ENCODE measurements at places on chromosomes 11 and 22. TPM values are rescaled to one million over a fixed set of nuclear protein-coding genes. Genes with fewer than 3 reads are reported as not detected.
A peak's percentile ranks its signal among the peaks of the same experiment; 100 is the strongest.

GNG3 gene
- 266 TPM for total RNA-seq

DNA sequence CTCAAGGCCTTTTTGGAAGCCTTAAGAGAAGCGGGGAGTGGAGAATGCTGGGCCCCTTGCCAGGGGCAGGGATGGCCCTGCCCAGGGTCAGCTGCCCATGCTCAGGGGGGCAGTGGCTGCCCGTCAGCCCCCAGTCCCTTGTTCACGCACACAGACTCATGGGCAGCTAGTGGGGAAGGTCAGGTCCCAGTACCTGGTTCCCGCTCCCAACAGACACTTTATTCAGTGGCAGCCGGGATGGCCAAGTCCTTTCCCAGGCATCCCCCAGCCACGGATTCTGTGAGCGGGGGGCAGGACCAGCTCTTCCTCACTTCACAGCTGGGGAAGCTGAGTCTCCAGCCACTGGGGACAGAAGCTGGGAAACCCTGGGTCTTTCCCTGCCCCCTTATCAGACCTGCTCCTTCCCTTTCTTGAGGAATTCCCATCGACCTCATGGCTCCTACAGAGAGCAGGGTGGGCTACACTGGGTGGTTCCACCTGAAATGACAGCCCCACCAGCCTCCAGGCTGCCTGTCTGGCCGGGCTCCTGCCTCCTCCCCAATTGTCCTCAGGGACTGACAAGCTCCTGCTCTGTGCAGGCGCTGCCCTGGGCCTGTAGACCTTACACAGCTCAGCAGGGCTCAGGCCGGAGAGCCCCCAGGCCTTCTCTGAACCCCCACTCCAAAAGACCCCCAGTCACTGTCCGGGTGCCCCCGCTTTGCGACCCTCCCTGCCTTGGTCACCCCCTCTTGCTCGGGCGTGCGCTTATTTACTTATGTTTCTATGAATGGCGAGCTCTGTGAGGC lies 61.0 kb upstream of the FGF3 start:
- peaks cover 6% of the 10 kb centered on the region for H3K36me3 ChIP-seq
- no peak overlapping the region for H3K4me3 ChIP-seq
- peak; percentile 8 for DNase-seq
- no peak overlapping the region for H3K27ac ChIP-seq
- peaks cover 4% of the 10 kb centered on the region for H3K27me3 ChIP-seq

DNA sequence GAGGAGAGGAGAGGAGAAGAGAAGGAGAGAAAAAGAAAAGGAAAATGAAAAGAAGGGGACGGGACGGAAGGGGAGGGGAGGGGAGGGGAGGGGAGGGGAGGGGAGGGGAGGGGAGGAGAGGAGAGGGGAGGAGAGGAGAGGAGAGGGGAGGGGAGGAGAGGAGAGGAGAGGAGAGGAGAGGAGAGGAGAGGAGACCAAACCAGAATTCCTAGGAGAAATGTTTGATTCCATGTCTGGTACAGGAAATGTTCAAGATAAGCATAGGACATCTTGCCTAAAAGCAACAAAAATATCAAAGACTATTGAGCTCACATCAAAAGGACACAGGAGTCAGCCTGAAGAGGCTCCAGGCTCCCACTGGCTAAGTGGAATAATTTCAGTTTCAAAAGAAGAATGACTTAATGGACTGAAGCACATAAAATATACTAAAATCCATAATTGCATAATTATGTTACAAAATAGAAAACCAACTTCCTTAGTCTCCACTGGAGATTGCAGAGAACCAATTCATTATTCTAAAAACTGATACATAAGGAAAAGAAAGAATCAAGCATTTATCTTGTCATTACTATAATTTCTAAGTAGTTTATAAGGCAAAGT lies 101.1 kb upstream of the APOA1 start:
- H3K36me3 ChIP-seq = no peaks in the 10 kb centered on the region
- no peaks in the 10 kb centered on the region for H3K27me3 ChIP-seq
- H3K27ac ChIP-seq = no peak overlapping the region
- no peak for DNase-seq
- H3K4me1 ChIP-seq = peaks cover 3% of the 10 kb centered on the region

GRCh38 chr11:9780929-9781328 lies 117.1 kb downstream of the SWAP70 start:
- no peaks in the 10 kb centered on the region for H3K36me3 ChIP-seq
- H3K27me3 ChIP-seq = peaks cover 2% of the 10 kb centered on the region
- H3K4me1 ChIP-seq = no peaks in the 10 kb centered on the region
- no peak overlapping the region for H3K4me3 ChIP-seq
- H3K27ac ChIP-seq = no peak overlapping the region

DNA sequence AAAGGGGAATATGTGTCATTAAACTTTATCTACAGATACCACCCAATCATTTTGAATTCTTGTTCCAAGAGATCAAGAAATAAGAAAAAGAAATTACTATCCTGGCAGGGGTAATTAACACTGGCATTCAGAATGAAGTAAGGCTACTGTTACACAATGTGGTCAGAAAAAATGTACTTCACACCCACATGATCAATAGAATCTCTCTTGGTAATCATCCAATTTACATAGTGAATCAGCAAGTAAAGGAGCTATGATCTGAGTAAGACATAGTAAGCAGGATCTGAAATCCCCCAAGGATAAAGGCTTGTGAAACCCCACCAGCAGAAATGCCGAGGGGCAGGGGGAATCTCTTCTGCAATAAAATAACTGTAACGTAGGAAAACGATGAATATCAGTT lies 466.5 kb downstream of the FAM181B start:
- H3K36me3 ChIP-seq = no peaks in the 10 kb centered on the region
- no peaks in the 10 kb centered on the region for H3K27me3 ChIP-seq
- peaks cover 6% of the 10 kb centered on the region for H3K4me1 ChIP-seq
- no peak overlapping the region for H3K4me3 ChIP-seq

MYOD1 gene
- total RNA-seq = not detected

DNA sequence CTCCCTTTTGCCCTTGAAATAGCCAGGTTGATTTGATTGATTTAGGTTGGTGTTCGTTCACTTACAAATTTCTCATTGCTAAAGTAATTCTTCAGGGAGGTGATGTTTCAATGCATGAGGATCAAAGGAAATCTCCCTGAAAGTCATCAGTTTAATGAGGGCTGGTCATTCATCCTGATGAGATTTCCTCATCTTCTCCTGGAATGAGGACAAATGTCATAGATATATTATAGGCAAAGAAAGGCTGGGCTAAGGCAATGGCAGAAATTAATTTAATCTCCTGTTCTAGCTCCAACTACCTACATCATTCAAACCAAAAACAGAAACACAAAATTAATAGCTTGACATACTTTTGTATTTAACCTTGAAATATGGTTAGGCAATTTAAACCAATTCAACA lies 1052.1 kb downstream of the LRRC4C start:
- H3K36me3 ChIP-seq = no peaks in the 10 kb centered on the region
- DNase-seq = no peak
- no peaks in the 10 kb centered on the region for H3K27me3 ChIP-seq

- peaks cover 4% of the 10 kb centered on the region for H3K36me3 ChIP-seq
- H3K4me1 ChIP-seq = peaks cover 5% of the 10 kb centered on the region
- H3K27ac ChIP-seq = no peak overlapping the region
- peaks cover 5% of the 10 kb centered on the region for H3K27me3 ChIP-seq
- no peak for DNase-seq
Measured at GRCh38 chr11:35751664-35752061, 89.1 kb downstream of the TRIM44 start.

- H3K27ac ChIP-seq = no peak overlapping the region
- no peak overlapping the region for H3K4me3 ChIP-seq
- H3K27me3 ChIP-seq = peaks cover 2% of the 10 kb centered on the region
- H3K4me1 ChIP-seq = no peaks in the 10 kb centered on the region
- no peak for DNase-seq
- H3K36me3 ChIP-seq = peaks cover 4% of the 10 kb centered on the region
Measured at GRCh38 chr11:16817351-16817750, 78.9 kb downstream of the C11orf58 start.

- H3K36me3 ChIP-seq = peaks cover 5% of the 10 kb centered on the region
- H3K4me1 ChIP-seq = peaks cover 3% of the 10 kb centered on the region
- no peak overlapping the region for H3K4me3 ChIP-seq
- H3K27ac ChIP-seq = no peak overlapping the region
Measured at GRCh38 chr11:69377029-69377952, 83.3 kb downstream of the MYEOV start.

- no peak overlapping the region for H3K27ac ChIP-seq
- no peaks in the 10 kb centered on the region for H3K36me3 ChIP-seq
- H3K4me1 ChIP-seq = peaks cover 15% of the 10 kb centered on the region
- H3K27me3 ChIP-seq = peaks cover 2% of the 10 kb centered on the region
- no peak overlapping the region for H3K4me3 ChIP-seq
Measured at GRCh38 chr22:44319685-44320084, 6.9 kb upstream of the SHISAL1 start.

GRCh38 chr22:22103078-22103875 lies 120.7 kb upstream of the TOP3B start:
- H3K4me1 ChIP-seq = no peaks in the 10 kb centered on the region
- DNase-seq = peak; percentile 70
- H3K27me3 ChIP-seq = peaks cover 3% of the 10 kb centered on the region
- no peak overlapping the region for H3K27ac ChIP-seq
- no peak overlapping the region for H3K4me3 ChIP-seq

OR52N4 gene
- not detected for total RNA-seq

- H3K36me3 ChIP-seq = no peaks in the 10 kb centered on the region
- H3K4me1 ChIP-seq = peaks cover 11% of the 10 kb centered on the region
- peaks cover 3% of the 10 kb centered on the region for H3K27me3 ChIP-seq
- H3K27ac ChIP-seq = peak overlapping the region; percentile 34
- no peak for DNase-seq
- H3K4me3 ChIP-seq = no peak overlapping the region
Measured at GRCh38 chr11:96178049-96178886, 164.7 kb downstream of the MAML2 start.

- no peak overlapping the region for H3K4me3 ChIP-seq
- no peaks in the 10 kb centered on the region for H3K4me1 ChIP-seq
- H3K27ac ChIP-seq = no peak overlapping the region
- no peak for DNase-seq
- no peaks in the 10 kb centered on the region for H3K27me3 ChIP-seq
Measured at GRCh38 chr11:110797453-110797852, 85.2 kb upstream of the ARHGAP20 start.

DNA sequence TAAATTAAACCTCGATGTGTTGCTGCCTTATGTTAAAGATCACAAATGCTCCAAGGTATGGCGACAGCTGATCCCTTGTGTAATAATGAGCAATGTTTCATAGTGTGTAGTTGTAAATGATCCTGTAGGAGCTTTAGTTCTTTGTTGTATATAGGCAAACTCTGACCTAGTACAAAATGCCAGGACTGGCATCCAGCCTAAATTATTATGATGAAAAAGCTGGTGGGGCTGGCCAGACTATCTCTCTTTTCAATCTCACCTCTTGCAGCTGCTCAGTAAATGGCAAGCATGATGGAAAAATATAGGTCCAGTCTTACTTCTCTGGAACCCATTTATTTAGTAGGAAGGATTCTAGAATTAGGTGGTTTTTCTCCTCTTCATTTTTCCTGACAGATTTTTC lies 345.1 kb upstream of the C11orf87 start:
- H3K36me3 ChIP-seq = no peaks in the 10 kb centered on the region
- no peak for DNase-seq
- no peak overlapping the region for H3K27ac ChIP-seq
- H3K27me3 ChIP-seq = no peaks in the 10 kb centered on the region

GRCh38 chr22:44395118-44396005 lies 82.6 kb upstream of the SHISAL1 start:
- H3K27me3 ChIP-seq = peaks cover 10% of the 10 kb centered on the region
- H3K36me3 ChIP-seq = no peaks in the 10 kb centered on the region
- no peak overlapping the region for H3K27ac ChIP-seq
- no peak overlapping the region for H3K4me3 ChIP-seq
- no peak for DNase-seq

DNA sequence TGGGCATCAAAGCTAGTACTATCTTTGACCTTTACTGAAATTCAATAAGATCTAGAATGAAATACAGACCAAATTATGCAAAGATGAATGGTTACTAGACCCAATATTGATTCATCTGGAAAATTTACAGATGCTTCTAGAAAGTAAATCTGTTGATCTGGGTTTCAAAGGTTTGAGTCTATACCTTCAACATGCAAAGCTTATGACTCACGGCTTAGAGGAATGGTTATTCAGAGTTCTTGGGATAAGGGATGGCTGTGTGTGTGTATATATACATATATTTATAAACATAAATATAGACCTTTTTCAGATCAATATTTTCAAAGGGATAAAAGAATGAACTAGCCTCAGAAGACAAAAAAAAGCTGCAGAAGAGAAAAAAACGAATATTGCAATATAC lies 1.3 kb downstream of the SPTY2D1 start:
- no peaks in the 10 kb centered on the region for H3K27me3 ChIP-seq
- no peak overlapping the region for H3K27ac ChIP-seq
- peak overlapping the region; percentile 98 for H3K4me3 ChIP-seq
- DNase-seq = no peak
- H3K36me3 ChIP-seq = no peaks in the 10 kb centered on the region

Data from glutamatergic neuron (in vitro differentiated cells).